ENCODE measurements at places on chromosomes 16 and 17.

GRCh38 chr17:80034791-80035686 is 633 bp downstream of the TBC1D16 start:
- peak; percentile 20 for DNase-seq

DNA sequence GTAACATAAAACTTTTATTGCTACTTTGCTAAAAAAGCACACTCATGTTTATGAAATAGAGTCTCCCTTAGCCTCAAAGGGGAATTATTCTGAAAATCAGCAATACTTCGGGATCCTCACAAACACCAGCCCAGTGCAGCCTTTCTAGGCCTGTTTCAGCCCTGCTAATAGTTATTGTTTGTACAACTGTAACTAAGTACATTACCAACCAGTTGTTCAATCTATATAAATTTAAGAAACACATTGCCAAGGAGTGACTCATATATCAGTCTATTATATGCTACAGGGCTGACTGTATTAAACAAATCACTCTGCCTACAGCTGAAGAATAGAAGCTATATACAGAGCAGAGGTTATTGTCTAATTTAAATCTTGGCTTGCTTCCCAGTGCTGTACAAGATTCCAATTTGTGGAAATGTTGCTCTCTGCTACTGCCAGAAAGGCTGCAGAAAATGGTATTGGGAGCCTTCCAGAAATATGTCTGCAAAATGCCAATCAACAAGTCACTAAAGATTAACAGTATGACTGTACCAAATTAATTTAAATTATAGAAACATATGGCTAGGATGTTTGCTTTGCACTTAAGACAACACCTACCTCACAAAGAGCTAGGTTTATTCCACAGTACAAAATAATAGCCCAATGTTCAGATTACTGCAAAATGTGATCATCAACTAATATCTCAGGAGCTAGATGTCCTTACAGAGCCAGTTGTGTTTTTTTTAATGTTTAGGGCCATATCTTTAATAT is 49.7 kb downstream of the TOX3 start:
- DNase-seq = no peak

GRCh38 chr16:3484318-3485096 is 10.8 kb downstream of the C16orf90 start:
- no peak for DNase-seq

GRCh38 chr17:79995696-79996095 is 40.0 kb downstream of the TBC1D16 start:
- DNase-seq = no peak

DNA sequence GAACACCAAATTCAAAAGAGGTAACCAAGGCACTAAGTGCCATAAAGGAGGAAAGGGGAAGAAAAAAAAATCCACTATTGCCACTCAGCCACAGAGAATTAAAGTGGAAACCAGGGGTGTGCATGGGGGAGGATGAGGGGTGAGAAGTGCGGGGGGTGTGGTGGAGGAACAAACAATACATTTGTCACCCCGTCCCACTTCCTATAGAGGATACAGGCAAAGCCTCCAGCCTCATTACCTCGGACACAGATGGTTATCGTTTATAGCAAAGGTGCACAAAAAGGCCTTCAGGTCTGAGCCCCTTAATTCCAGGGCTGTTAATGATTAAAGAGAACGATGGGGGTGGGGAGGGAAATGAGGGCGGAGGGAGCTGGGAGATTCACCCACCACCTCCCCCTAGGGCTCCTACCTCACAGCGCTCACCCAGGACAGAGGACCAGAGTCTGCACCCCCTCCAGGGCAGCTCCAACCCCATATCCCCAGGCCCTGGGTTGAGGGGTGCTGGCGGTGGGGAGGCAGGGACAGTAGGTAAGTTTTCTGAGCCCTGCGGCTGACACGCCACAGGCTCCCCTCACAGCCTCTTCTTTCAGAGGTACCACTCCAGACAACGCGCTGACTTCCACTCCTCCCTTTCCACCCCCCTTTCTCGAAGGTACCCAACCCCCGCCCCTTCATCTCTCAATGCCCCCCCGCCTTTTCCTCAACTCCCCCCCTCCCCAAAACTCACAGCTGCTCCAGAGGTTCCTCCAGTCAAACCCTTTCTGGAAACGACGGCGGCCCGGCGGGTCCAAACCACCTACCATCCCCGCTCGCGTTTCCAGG is 470 bp downstream of the DCUN1D3 start:
- DNase-seq = no peak

- DNase-seq = no peak
Observed at GRCh38 chr16:5678371-5678770, 580.8 kb upstream of the EEF2KMT start.

All from T follicular helper cell (primary cell).